Anterior cingulate cortex (tissue), 58 donors: ENCODE measurements at places on chromosomes 6 and 20.

DNA sequence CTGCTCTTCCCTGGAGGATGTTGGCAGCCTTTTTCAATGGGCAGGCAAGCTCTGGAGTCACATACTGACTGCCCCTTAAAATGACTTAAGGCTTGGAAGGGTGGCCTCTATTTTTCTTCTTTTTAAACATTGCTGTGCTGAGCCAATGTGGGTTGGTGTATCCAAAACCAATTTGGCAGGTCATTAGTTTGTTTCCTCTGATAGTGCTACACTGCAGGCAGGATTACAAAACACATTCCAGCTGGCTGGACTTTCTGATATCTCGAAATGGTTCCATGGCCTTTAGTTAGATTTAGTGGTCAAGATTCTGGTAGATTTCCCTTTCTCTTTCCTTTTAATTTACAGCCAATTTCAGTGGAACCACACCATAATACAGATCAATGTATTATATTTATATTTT, 28.1 kb upstream of the BMP2 start:
- no peak for DNase-seq

- DNase-seq, result no peak
Measured at GRCh38 chr6:127941228-127941627, 40.4 kb upstream of the THEMIS start.

DNA sequence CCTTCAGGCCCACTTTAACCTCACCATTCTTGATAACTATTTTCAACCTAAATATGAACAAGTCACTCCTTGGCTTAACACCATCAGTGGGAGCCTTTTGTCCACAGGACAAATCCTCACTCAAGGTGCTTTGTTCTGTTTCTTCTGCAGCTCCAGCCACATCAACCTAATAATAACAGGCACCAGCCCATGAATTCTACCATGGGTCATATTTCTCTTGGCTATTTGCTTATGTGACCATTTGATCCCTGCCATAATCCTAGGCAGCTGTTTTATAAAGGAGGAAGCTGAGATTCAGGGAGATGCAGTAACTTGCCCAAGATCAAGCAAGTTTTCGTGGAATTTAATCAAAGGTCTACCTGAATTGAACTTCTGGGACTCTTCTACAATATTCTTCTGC, 561.3 kb downstream of the DHX35 start:
- no peak for DNase-seq

- DNase-seq, result no peak
Measured at GRCh38 chr6:13787137-13787536, 27.2 kb downstream of the MCUR1 start.

- DNase-seq, result no peak
Measured at GRCh38 chr20:5171790-5172164, 45.0 kb downstream of the CDS2 start.

- DNase-seq, result no peak
Measured at GRCh38 chr20:31747640-31748039, 8.6 kb downstream of the TPX2 start.

GRCh38 chr6:43680308-43681200, 7.0 kb downstream of the MRPS18A start:
- DNase-seq, result no peak

GRCh38 chr6:135577059-135577538, 79.6 kb upstream of the AHI1 start:
- DNase-seq, result no peak

- no peak for DNase-seq
Measured at GRCh38 chr6:46012834-46013233, 2.8 kb downstream of the CLIC5 start.

GRCh38 chr6:31090973-31091364, 21.4 kb downstream of the C6orf15 start:
- no peak for DNase-seq

DNA sequence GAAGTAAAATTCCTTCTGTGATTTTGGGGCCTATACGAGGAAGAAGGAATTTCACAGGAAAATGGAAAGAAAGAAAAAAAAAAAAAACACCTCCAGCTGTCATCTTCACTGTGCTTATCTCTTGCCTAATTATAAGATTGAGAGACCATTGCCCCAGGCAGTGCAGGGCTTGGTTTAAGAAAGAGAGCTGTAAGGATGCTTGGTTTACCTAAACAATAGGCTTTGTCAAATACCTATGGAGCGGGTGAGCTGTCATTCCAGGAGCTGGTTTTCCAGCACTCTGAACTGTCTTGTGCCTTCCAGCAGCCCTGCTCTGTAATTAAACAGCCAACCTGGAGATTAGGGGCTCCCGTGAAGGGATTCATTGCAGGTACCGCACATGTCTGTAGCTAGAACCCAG, 137.8 kb downstream of the EDN3 start:
- no peak for DNase-seq

GRCh38 chr20:32507998-32508774, 76.9 kb downstream of the NOL4L start:
- no peak for DNase-seq

DNA sequence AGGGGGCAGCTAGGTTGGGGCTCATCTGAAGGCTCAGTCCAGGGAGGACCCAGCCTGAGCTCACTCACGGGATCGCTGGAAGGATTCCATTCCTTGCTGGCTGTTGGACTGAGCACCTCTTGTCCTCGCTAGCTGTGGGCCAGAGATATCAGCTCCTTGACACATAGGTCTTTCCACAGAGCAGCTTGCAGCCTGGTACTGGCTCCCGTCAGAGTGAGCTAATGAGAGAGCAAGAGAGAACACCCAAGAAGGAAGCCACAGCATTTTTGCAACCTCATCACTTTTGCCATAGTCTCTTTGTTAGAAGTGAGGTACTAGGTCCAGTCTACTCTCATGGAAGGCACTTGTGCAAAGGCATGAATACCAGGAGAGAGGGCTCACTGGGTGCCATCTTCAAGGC, 179.9 kb downstream of the CDC5L start:
- no peak for DNase-seq

DNA sequence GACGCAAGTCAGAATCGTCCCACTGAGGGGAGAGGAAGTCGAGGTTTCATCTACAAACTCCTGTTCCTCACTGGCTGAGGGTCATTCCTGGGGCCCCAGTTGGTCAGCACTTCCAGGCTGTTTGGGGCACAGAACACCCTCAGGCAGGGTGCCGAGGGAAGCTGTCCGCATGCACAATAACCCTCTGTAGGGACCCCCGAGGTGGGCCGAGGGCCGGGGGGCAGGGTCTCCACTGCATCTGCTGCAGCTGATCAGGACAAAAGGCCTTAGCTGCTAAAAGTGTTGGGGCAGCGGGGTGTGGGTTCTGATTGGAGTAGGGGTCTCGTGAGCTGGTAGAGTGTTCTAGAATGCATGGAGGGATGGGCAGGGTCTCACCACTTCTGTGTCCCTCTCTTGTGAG, 125.1 kb downstream of the TOX2 start:
- no peak for DNase-seq
